Glomerular endothelial cell (primary cell): ENCODE measurements at places on chromosomes 6 and 20.

- no peak for DNase-seq
Observed at GRCh38 chr6:33091957-33092356, 16.2 kb downstream of the HLA-DPB1 start.

GRCh38 chr6:145561095-145562072 lies 173.9 kb downstream of the EPM2A start:
- no peak for DNase-seq

- DNase-seq: no peak
Observed at GRCh38 chr6:68635706-68636513, 828 bp downstream of the ADGRB3 start.

GRCh38 chr6:33984466-33985312 lies 161.2 kb downstream of the GRM4 start:
- no peak for DNase-seq

- no peak for DNase-seq
Observed at GRCh38 chr6:1363729-1364572, 25.4 kb upstream of the FOXF2 start.

DNA sequence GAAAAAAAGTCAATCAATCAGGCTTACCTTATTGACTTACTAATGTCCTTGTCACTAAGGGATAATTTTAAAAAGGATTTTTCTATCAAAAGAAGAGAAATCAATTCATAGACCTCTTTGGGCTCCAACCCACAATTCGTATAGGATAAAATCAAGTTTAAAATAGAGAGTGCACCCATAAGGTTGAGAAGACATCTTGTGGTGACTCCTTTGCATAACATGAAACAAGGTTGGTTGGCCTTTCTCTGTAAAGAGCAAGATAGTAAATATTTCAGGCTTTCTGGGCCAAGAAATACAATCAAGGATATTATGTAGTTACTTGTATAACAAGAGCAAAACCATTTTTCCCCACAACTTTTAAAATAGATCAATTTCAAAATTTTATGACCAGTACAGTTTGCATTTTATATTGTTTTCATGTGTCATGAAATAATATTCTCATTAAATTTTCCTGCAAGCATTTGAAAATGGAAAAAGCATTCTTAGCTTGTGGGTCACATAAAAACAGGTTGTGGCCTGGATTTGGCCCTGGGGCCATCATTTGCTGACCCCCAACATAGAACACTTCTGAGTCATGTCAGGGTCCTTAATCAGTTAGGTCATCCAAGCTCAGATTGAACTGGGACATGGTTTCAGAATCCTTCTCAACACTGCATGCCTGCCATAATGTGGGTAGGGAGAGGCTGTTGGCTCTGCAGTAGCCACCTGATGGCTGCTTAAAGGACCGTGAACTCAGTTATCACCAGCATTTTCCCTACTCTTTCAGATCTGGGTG lies 76.7 kb downstream of the MYB start:
- DNase-seq: no peak

DNA sequence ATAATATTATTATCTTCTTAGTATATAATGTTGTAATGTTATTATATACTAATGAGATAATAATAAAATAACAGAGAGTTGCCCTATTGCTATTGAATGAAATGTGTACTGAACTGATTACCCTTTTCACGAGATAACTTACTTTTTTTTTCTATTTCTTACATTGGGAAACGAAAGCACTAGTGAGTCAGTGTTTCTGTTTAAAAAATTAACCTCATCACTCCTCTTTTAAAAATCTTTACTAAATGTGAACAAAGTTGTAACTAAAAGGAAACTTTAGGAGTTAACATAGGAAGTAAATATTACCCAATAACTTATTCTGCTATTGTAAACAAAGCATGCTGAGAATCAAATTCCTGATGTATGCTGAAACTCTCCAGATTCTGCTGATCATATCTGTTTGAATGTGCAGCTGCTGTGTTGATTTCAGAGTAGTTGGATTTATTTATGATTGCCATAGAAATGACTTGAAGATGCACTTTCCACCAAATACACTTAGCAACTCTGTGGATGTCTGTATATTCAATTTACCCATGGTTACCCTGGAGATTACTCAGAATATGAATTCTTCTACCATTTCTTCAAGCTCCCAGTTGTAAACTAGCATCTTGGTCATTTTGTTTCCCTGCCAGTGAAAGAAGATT lies 523.4 kb downstream of the TENT5A start:
- no peak for DNase-seq

DNA sequence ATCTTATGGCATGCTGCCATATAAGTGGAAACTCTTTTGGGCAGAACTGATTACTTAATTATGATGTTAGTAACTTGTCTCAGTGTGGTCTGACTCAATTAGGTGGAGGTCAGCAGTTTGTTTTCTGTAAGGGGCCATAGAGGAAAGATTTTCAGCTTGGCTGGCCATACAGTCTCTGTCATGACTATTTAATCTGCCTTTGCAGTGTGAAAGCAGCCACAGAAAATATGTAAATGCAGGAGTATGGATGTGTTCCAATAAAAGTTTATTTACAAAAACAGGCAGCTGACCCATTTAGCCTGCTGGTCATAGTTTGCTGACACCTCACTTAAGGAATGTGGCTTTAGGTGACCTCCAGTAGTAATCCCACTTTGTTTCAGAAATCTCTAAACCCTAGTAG lies 700.7 kb downstream of the EPM2A start:
- DNase-seq: no peak

GRCh38 chr6:131744432-131745287 lies 33.8 kb upstream of the CTAGE9 start:
- DNase-seq: no peak

- no peak for DNase-seq
Observed at GRCh38 chr20:19783966-19784401, 25.9 kb downstream of the RIN2 start.

- no peak for DNase-seq
Observed at GRCh38 chr20:49460916-49461315, 21.6 kb downstream of the KCNB1 start.

- no peak for DNase-seq
Observed at GRCh38 chr6:40543146-40543545, 44.0 kb downstream of the LRFN2 start.

- no peak for DNase-seq
Observed at GRCh38 chr20:50583442-50584150, 73.4 kb downstream of the PTPN1 start.

- DNase-seq: no peak
Observed at GRCh38 chr20:55744896-55745295, 260.4 kb downstream of the CBLN4 start.

DNA sequence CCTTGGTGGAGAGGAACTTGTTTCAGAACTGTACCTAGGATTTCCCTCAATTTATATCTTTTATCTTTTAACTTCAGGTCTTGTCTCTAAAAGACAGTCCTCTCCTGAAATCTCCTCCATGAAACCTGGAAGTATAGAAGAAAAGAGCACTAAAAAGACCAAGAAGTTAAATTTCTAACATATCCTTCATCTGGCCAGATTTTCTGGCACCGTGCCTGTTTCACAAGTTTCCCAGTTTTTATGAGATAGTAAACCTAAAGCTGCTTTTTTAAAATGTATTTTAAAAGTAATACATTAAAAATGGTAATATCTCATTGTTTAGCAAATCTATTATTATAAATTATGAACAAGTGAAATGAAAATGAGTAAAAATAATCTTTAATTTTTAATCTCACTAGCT lies 348.3 kb upstream of the RSPO3 start:
- no peak for DNase-seq

DNA sequence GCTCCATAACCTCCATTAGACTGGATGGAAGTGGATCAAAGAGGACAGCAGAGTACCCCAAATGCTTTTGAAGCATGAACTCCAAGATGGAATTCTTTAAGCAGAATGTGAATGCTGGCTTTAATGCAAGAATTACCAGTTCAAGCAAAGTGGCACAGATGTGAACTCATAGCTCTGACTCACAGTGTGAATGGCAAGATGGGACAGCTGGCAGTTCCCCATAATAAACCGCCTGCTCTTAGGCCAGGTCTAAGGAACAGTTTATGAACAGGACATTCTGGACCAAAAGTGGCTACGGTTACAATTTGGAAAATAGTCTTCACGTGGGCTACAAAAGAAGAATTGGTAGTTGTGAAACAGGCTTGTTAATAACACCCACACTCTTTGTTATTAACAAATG lies 76.5 kb downstream of the SPTLC3 start:
- no peak for DNase-seq

DNA sequence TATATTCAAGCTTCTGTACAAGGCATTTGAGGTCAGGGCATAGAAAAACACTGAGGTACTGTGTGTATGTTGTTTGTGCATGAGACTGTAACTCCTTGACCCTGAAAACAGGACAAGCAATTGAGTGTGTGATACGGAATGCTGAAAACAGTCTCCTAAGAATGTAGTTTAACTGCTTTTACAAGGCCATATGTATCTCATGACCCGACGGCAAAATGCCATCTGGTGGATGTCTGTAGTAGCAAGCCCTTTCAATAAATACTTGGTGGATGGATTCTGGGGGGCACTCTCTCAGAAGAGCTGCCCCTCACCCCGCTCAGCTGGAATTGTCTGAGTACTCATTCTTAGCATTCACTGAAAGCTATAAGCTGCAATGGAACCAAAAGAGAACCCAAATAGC lies 69.3 kb upstream of the EYS start:
- no peak for DNase-seq

- no peak for DNase-seq
Observed at GRCh38 chr20:32958574-32958973, 45.7 kb downstream of the SUN5 start.

DNA sequence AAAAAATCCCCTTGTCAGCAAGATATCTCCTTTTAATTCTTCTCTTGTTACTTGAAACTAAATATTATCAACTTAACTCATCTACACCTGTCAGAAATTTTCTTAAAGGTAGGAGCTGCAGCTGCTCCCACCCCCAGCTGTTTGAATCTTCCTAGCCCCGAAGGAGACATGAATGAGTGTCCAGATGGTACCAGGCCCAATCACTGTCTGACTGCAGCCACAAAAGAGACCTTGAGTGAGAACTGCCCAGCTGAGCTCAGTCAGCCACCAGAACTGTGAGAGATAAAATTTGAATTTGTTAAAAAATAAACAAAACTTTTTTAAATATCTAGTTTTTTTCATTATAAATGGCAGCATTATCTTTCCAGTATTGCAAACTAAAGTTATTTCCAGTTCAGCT lies 84.7 kb downstream of the PRSS35 start:
- DNase-seq: no peak

- no peak for DNase-seq
Observed at GRCh38 chr6:158032354-158032733, 50.7 kb downstream of the SYNJ2 start.

- DNase-seq: no peak
Observed at GRCh38 chr6:18527836-18528743, 140.9 kb downstream of the RNF144B start.

- no peak for DNase-seq
Observed at GRCh38 chr20:10508060-10508459, 73.0 kb downstream of the SLX4IP start.

DNA sequence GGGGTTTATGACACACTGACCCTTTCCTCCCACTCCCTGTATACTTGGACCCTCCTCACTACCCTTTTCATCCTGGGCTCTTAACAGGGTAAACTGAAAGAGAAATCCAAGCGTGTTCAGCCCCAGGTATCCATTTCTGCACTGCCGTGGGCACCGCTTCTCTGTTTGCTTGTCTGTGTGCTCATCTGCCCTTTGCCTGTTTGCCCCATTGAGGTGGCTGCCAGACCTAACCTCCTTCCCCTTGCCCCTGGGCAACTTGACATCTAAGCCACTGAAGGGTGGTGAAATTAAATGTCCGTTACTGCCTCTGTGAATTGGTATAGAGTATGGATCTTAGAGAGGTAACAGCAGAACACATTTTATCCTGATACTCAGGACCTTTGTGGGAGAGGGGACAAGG lies 38.7 kb downstream of the ACSS2 start:
- DNase-seq: no peak
